ENCODE measurements at places on chromosomes 3 and 15.

DNA sequence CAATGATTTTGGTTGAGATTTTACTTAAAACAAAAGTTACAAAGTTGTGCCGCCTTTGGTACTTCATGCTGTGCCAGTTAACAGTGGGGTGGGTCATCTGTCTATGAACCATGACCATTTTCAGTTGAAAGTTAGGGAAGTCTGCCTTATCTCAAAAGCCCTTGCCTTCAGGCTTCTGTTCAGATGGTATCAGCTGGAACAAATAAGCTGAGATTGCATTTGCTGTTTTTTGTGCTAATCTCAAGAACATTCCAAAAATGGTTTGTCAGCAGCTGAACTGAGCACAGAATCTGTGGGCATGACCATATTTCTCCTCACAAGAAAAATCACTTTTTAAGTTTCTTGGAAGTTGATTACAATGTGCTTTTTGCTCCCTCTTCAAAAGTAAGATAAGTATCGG is 142.3 kb downstream of the IL5RA start:
- DNase-seq: no peak

DNA sequence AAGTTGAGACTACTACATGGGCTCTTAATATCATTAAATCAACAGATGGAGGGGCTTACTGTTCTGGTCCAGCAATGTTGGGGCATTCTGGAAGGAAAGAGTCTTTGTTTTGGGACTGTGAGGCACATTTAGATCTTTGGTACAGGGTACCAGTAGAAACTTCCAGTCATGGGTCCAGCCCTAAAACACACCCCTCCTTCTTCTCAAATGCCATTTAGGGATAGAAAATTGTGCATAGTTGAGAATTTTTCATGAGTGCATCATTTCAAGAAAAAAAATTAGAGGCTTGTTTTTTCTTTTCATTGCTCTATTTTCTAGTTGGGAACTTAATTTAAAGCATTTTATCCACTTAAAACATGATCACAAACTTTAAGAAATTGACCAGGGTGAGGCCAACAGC is 4.1 kb upstream of the RTP1 start:
- DNase-seq: no peak

DNA sequence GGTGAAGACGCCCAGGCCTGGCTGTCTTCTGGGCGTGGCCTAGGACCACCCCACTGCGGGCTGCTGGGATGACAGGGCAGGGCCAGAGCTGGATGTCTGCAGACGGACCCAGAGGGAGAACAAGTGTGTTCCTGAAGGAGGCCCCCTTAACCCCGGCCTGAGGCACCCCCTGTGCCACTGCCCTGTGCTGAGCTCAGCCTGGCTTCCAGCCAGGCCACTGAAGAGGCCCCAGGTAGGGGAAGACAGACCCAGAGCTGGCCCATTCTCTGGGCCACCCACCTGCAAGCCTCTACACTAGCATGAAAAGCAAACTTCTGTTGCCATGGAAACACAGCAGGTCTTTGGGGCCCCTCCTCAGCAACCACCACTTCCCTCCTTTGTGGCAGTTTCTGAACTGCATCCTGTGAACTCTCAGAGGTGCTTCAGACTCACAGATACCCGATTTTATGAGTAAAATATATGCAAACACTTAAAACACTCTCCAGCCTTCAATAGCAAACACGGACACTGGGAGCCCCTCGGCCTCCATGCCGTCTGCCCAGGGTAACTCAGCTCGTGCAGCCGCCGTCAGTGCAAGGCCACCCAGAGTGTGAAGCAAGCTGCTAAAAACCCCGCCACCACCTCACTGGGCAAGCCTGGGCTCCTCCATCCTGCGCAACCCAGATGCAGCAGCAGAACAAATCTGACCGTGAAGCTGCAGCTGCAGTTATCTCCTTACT is 42.5 kb downstream of the CMTM6 start:
- DNase-seq: peak; percentile 67

- no peak for DNase-seq
Observed at GRCh38 chr3:153190923-153191322, 28.9 kb downstream of the RAP2B start.

DNA sequence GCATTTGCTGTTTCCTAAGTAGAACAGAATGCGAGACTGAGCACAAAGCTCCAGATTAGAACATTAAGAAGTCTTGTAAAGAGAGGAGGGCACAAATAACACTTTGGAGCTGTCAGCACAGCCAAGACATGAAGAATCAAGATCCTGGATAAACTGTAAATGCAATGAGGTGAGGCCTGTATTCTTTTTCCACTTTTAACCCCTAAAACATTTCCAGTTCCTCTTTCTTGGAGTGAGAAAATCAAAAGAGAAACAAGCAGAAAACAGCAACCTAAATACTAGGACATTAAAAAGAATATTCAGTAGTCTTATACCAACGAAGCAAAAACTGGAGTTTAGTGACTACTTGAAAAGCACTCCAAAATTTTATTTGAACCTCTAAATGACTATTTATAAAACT is 204.3 kb downstream of the ZBTB20 start:
- DNase-seq: no peak
